GM12878 (cell line): ENCODE measurements at places on chromosomes 1 and 21. TPM values are rescaled to one million over a fixed set of nuclear protein-coding genes. Genes with fewer than 3 reads are reported as not detected.

CRNN gene
- polyA plus RNA-seq: not detected in 2 replicates

ADGRB2 gene
- polyA plus RNA-seq: 0.08 TPM in 1 of 2 replicates, not detected in the other

PTPN7 gene
- polyA plus RNA-seq: 117 and 125 TPM in 2 replicates

AGL gene
- polyA plus RNA-seq: 14.2 and 15.3 TPM in 2 replicates

PLEKHA6 gene
- not detected in 2 replicates for polyA plus RNA-seq

SLC2A5 gene
- 18.7 and 19.9 TPM in 2 replicates for polyA plus RNA-seq

MOB3C gene
- 4.8 and 5.6 TPM in 2 replicates for polyA plus RNA-seq

ZDHHC18 gene
- polyA plus RNA-seq: 2.0 TPM in 2 replicates

DNA sequence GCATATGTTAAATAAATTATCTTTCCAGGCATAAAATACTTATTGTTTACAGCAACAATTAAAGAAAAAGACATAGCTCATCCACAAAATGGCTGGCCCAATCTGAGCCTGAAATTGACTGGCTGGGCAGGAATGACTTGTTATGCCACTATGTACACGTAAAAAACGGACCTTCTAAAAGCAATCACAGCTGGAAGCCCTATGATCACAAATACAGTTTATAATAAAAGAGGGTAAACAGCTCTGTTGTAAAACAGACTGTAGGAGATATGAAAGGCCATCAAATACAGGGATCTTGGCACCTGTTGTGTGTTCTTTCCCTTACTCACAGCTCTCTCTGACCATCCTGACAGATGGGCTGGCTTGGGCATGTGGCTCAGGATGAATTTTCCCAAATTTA lies 70.5 kb upstream of the DMRTA2 start:
- DNase-seq: no peak

DNA sequence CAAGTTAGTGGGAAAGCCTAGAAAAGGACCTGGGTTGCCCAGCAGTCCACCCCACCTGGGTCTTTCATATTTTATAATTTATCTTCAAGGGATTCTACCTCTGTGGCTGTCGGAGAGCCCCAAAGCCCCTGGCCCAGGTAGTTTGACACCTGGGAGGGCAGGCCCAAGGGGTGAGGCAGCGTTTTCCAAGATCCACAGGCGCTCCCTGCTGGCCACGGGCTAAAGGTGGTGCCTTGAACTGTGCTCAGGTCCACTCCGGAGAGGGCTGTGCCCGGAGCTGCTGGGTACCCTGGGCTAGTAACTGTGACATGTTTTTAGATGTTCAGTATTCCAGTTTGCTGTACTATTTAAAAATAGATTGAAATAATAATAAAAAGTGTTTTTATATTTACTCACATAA lies 37.2 kb upstream of the CRNN start:
- no peak for DNase-seq

- DNase-seq: no peak
Measured at GRCh38 chr1:43376723-43377235, 9.0 kb upstream of the ELOVL1 start.

GRCh38 chr1:170935231-170935630 lies at the start of gene MROH9:
MROH9 (plus strand) TSS chr1:170935534; CDS start chr1:170945557, 10,023 bp downstream.
- DNase-seq: no peak

DNA sequence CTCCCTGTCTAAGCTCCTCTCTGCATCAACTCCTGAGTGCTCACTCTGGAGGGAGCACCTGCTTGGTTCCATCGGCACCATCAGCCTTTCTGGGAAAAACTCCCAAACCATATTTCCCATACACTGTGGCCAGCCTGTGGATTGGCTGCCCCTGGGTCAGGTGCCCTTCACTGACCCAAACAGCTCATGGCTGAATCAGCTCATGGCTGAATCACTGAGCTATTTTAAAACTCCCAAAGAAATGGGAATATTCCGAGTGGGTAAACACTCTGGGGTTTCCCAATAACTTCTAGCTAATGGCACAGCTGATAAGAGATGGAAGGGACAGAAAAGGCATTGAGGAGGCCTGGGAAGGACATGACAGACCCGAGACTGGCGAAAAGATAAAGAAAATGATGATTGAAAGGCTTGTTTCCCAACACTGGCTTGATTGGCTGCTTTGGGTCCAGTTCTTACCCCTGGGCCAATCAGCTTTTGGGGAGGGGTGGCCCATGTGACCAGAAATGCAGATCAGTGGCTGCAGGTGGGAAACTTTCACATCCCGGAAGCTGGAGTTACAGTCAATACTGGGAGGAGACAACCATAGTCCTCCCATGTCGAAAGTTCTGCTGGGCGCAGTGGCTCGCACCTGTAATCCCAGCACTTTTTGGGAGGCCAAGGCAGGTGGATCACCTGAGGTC lies 37.3 kb upstream of the KAZN start:
- DNase-seq: no peak

DNA sequence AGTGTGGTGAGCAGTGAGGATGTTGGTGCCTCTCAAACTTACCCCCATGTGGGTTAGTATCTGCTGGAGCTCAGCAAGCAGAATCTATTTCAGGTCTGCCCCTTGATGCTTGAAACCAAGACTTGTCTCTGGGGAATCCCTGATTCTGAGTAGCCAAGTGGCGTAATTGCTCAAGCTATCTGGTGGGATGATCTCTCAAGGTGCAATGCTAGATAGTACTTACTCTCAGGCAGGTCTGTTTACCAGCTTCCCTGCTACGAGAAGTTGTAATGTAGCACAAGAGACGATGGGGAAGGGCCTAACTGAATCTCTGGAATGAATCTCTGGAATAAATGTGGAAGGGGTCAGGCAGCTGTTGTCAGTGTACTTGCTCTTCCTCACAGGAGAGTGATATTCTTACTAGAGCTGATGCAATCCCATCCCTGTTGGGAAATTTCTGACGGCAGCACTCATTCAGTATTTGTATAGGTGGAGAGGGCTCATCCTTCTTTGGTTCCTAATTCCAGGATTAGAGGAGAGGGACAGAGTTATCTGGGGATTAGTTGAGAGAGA lies 65.4 kb downstream of the MACF1 start:
- peak; percentile 92 for DNase-seq

GRCh38 chr1:145993618-145994390 lies 2.6 kb downstream of the TXNIP start:
- no peak for DNase-seq

DNA sequence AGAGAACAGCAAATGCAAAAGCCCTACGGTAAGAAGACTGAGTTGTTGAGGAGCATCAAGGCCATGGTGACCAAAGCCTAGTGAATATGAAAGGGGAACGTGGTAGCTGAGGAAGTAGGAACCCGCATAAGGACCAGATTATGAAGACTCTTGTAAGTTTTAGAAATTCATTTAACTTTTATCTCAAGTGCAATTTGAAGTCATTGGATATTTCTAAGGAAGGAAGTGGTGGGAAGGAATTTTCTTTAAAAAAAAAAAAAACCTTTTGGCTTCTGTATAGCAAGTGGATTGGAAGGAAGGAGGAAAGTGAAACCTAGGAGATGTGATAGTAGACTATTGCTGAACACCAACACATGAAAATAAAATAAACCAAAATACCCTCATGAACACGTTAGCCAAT lies 119.0 kb downstream of the TNFSF18 start:
- DNase-seq: no peak

DNA sequence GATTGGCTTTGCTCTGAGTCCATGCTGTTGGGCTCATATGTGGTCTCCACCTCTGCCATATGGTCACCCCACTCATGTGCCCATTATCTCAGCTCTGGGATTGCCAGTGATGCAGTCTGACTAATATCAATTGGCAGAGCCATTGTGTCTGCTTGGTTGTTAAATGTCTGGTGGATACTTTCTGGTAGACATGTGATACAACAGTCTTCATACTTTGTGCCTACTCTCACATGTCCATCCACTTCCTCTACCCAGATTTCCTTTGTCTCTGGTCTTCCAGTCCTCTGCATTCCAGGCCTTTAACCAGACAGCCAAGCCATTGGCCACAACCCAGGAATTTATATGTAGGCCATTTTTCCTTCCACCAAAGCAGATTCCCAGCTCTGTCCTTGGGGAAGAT lies 30.8 kb upstream of the DIPK1A start:
- no peak for DNase-seq

DNA sequence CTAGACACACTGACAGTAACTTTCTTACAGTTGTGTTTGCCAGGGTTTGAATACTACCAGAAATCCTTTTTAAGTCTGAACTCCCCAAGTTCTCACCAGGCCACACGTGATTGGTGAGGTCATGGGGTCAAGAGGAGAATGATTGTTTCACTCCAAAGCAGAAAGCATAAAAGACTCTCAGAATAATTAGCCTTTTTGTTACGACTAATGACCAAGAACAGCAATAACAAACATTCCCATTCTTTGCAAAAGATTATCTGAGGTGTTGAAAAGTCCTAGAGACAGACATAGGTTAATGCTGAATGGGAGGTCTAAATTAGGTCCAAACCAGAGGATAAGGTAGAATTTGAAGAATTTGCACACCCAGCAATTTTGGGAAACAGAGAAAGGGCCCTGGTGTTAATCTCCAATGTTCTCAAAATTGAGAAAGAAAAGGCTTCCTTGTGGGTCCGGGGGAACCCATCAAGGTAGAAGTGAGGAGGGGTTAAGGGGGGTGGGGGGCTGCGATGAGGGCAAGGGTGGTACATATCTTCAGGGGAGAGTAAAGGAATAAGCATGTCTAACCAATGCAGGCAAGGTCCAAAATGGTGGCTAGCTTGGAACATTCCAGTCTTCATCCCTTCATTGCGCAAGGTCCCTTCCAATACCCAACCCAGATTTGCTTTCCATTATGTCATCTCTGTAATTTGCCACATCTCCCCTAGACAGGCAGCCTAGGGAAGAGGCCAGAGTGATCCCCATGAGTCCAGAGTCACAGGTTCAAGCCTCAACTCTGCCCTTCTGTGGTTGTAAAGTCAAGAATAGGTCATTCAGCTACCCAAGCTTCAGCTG lies 74.6 kb upstream of the NFIA start:
- no peak for DNase-seq

GRCh38 chr1:200561856-200562214 lies 58.7 kb downstream of the KIF14 start:
- DNase-seq: no peak

- DNase-seq: no peak
Measured at GRCh38 chr1:60170709-60171108, 97.1 kb upstream of the C1orf87 start.

DNA sequence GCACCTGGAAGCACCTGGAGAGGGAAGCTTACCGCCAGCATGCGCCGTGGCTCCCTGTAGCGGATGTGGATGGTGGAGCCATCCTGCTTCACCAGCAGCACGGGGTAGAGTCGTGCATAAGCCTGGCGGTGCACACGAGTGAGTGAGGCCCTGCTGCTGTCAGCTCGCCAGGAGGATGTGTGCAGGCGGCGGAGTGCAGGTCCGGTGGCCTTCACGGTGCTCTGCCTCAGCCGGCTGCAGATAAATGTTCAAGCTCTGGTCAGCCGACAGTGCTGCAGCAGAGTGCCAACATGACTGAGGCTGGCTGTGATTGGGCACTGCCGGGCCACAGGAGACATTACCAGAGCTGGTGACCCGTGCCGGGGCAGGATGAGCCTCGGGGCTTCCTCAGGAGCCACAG lies 1.5 kb downstream of the MRPL55 start:
- no peak for DNase-seq

DNA sequence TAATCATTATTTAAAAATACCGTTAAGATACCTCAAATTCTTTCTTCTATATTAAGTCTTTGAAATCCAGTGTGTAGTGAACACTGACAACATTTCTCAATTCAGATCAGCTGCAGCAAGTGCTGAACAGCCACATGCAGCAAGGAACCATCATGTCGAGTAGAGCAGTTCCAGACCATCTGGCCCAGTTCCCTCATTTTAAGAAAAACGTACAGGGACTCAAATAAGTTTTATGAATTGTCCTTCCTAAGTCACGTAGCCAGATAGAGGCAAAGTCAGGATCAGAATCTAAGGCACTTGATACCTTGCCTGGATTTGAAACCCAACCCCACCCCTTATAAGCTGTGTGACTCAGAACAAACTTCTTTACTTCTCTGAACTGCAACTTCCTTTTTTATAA lies 132.4 kb downstream of the PROX1 start:
- DNase-seq: no peak

- DNase-seq: peak; percentile 62
Measured at GRCh38 chr1:50724626-50725286, 235.3 kb downstream of the FAF1 start.

DNA sequence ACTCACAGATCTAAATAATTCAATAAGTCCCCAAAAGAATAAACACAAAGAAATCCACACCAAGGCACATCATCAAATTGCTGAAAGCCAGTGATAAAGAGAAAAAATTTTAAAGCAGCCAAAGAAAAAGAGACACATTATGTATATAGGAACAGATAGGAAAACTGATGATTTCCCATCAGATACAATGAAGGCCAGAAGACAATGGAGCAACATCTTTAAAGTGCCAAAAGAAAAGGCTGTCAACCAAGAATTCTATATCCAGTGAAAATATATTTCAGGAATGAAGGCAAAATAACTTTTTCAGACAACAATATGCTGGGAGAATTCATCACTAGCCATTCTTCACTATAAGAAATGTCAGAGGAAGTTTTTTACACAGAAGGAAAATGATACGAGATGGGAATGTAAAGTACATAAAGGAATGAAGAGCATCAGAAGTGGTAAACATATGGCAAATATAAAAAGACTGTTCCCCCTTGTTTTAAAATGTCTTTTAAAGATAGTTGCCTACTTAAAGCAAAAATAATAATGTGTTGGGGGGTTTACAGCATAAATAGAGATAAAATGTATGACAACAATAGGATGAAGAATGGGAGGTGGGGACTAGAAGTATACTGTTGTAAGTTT lies 9.4 kb upstream of the MYOG start:
- no peak for DNase-seq

- DNase-seq: no peak
Measured at GRCh38 chr1:171913385-171913784, 72.1 kb downstream of the DNM3 start.

DNA sequence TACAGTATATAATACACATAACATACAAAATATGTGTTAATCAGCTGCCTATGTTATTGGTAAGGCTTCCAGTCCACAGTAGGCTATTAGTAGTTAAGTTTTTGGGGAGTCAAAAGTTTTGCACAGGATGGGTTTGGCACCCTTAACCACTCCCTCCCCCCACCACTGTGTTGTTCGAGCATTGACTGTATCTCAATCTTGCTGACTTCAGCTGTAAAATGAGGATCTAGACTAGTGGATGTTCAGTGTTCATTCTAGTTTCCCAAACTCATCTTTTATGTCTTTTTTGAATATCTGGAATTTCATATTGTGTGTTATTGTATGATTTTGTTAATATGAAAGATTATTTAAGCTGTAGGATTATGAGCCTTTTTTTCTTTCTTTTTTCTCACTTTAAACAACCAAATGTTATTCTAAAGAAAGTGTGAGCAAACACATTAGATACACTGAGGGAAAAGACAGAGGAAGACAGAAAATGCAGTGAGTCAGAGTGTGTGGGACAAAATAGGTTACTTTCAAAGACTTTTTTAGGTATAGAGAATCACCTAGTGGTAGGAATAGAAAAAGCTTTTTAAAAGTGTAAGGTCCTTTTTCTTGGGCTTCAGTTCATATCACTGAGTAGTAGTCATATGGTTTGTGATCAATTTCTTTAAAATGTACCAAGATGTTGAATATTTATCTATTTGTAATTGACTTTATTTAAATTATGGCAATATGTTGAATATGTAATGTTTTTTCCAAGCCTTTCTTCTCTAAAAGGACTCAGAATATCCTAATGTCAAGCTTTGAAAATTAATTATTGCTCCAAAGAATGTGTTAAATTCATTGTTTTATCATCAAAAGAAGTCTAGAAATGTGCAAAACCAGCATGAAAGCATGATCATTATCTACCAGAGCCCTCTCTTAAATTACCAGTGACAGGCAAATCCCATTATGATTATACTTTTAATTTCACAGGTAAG lies 17.9 kb upstream of the CENPF start:
- no peak for DNase-seq
